ENCODE measurements at places on chromosomes 7 and 10. TPM values are rescaled to one million over a fixed set of nuclear protein-coding genes. Genes with fewer than 3 reads are reported as not detected.

Gene WNT8B
- not detected for total RNA-seq

Gene PRKAG2
- total RNA-seq: 28.2 TPM

Gene HTRA1
- total RNA-seq: 131 TPM

Gene MRC1
- 8.8 TPM for total RNA-seq

Gene GNAI1
- 21.4 TPM for total RNA-seq

Gene PTPRN2
- 0.85 TPM for total RNA-seq

Gene TRPV5
- not detected for total RNA-seq

Gene RBP4
- not detected for total RNA-seq

Gene PKD2L1
- total RNA-seq: not detected

Gene UCN3
- not detected for total RNA-seq

Gene RASA4B
- 1.5 TPM for total RNA-seq

Data from endothelial cell of coronary artery (primary cell).